ENCODE measurements at places on chromosomes 12 and 14.

- no peak for DNase-seq
Observed at GRCh38 chr12:76568888-76569551, 9.4 kb upstream of the OSBPL8 start.

GRCh38 chr12:96045566-96045965 lies 10.2 kb upstream of the LTA4H start:
- no peak for DNase-seq

DNA sequence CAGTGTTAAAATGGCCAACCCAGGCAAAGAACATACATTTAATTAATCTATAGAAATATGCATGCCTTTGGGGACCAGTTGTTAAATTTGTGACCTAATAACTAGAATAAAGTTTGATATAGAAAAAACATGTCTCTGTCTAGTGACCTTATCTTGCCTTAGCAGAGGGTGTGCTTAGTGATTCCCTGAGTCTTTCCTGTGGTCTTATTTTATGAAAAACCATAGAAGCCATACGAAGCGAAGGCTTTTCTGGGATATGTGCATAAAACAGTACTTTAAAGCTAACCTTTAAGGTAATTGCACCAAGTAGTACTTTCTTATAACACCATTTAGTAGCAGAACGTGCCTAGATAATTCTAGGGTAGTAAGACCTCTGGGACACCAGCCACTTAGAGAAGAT lies 379.4 kb downstream of the ZFP36L1 start:
- no peak for DNase-seq

- DNase-seq: no peak
Observed at GRCh38 chr14:101575581-101575980, 14.3 kb downstream of the DIO3 start.

- peak; percentile 20 for DNase-seq
Observed at GRCh38 chr14:61889914-61890351, 127.7 kb downstream of the SNAPC1 start.

- no peak for DNase-seq
Observed at GRCh38 chr12:49352351-49352750, 5.7 kb downstream of the DNAJC22 start.

DNA sequence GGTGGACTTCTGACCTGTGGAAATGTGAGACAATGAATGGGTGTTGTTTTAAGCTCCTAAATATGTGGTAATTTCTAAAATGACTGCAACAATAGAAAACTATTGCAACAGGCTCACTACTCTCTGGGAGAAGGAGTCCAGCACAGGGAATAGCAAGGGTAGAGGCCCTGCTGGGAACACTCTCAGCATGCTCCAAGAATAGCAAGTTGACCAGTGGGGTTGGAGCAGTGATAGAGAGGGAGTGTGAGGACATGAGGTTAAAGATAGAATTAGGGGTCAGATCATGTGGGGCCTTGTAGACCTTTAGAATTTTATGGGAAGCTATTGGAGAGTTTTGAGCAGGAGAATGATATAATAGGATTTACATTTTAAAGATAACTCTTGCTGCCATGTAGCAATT lies 346.7 kb upstream of the CCDC196 start:
- DNase-seq: no peak

GRCh38 chr12:110335481-110336045 lies 54.5 kb downstream of the ATP2A2 start:
- DNase-seq: no peak

- DNase-seq: no peak
Observed at GRCh38 chr12:108800591-108800990, 56.8 kb downstream of the SSH1 start.

DNA sequence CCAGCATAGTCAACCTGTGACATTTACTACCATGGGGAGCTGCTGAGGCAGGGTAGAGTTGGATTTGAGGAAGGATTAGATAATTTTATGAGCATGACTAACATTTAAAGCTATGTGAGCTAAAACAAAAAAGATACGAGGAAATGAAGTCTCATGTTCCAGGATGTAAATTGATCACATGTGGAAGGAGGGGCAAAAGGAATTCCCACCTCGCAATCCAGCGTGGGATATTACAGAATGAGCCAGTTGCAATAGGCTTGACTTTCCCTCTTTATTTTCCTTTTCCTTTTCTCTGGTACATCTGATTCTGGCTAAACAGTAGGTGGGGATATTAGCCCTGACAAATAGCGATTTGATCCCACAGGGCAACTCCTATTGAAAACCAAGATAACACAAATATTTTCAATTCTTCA lies 214.9 kb upstream of the HMGA2 start:
- no peak for DNase-seq

GRCh38 chr14:24806061-24806678 lies 172.2 kb upstream of the GZMB start:
- peak; percentile 15 for DNase-seq

GRCh38 chr14:90815822-90816662 lies at the start of gene TTC7B:
Gene TTC7B, minus strand, starts transcription at chr14:90816430. Its CDS starts 135 bp downstream, at chr14:90816295.
- peak; percentile 8 for DNase-seq

DNA sequence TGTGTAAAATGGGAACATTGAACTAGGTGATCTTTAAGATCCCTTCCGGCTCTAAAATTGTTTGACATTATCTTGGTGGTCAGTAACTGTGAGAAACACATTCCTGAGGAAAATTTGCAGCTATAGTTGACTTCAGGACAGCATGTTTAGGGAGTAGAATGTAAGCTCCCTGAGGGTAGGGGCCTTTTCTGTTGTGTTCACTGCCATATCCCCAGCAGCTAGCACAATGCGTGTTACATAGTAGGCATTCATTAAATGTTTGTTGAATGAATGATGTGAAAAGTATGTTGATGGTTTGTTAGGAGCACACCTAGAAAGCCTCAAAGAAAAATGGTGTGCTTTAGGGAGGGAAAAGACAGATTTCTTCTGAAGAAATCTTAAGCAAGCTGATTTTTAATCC lies 38.5 kb upstream of the KCNMB4 start:
- no peak for DNase-seq

- no peak for DNase-seq
Observed at GRCh38 chr14:96149131-96149530, 55.5 kb upstream of the BDKRB2 start.

DNA sequence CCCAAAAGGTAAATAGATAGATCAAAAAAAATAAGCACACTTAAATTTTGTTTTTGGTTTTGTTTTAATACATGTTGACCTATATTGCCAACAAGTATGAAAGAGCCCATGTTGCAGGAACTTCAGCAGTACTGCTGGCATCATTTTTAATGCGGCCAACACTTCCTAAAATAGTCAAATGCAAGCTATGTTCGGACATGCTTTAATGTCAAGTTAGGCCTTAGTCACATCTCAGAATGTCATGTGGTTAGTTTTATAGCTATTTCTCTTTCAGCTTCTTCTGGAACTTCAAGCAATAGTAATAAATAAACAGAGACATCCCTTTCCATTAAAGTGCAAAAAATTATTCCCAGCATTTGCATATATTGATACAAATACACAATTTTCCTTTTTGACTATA lies 153.4 kb downstream of the PIK3C2G start:
- no peak for DNase-seq

GRCh38 chr14:55074662-55075061 lies 23.2 kb downstream of the MAPK1IP1L start:
- DNase-seq: no peak

DNA sequence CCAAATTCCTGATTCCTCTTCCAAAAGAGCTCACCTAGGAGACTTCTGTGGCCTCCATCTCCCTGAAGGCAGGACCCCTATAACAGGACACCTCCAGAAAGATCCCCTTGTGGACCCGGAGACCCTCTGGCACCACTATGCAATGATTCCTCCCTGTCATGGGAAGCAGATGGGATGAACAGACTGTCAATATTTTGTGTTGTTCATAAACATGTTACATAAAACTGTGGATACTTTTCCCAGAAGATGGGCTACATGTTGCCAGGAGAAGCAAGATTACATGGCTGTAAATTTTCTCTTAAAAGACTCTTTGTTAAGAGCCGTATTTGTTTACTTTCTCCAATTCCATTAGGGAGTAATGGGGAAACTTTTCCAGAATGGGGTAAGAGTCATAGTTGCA lies 52.1 kb downstream of the TUNAR start:
- no peak for DNase-seq

- no peak for DNase-seq
Observed at GRCh38 chr14:52268279-52269061, 972 bp downstream of the PTGDR start.

DNA sequence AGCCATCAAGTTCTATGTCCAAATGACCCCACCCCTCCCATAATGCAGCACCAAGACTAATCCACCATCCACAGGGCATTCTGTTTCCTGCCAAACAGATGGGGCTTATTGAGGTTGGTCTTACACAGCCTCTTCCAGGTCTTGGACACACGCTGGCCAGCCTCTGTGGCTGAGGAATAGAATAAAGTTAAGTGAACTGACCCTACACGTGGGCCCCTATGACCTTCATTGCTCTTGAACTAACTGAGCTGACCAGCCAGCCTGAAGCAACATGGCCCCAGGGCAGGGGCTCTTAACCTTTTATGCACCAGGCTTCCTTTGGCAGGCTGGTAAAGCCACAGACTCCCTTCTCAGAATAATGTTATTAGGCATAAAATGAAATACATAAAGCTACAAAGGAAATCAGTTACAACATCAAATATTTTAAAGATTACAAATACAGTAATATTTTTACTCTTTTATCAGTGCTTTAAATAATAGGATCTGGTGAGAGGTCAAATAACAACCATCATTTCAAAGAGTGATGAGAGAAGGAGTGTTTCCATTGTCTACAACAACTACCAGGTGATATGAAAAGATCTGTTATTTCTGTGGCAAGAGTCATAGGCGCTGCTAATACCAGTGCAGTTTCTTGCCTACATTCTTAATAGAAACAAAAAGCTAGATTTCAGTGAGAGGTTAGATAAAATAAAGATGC lies 192.9 kb upstream of the NUDT4 start:
- DNase-seq: no peak

GRCh38 chr12:41122894-41123293 lies 65.2 kb upstream of the PDZRN4 start:
- no peak for DNase-seq

GRCh38 chr12:119372540-119372939 lies 38.0 kb downstream of the CCDC60 start:
- no peak for DNase-seq

GRCh38 chr14:53156238-53156637 lies 3.1 kb upstream of the DDHD1 start:
- no peak for DNase-seq

DNA sequence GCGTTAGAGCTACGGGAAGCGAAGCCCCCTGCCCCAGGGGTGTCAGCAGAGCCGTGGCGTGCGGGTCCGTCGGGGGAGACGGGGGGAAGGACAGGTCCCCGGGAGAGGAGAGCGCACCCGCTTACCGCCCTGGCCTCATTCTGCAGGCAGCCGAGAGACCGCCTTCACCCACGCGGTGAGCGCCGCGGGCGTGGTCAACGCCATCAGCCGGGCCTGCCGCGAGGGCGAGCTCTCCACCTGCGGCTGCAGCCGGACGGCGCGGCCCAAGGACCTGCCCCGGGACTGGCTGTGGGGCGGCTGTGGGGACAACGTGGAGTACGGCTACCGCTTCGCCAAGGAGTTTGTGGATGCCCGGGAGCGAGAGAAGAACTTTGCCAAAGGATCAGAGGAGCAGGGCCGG lies 10.5 kb downstream of the WNT5B start:
- no peak for DNase-seq

GRCh38 chr12:80868576-80868975 lies 69.2 kb downstream of the LIN7A start:
- DNase-seq: no peak

DNA sequence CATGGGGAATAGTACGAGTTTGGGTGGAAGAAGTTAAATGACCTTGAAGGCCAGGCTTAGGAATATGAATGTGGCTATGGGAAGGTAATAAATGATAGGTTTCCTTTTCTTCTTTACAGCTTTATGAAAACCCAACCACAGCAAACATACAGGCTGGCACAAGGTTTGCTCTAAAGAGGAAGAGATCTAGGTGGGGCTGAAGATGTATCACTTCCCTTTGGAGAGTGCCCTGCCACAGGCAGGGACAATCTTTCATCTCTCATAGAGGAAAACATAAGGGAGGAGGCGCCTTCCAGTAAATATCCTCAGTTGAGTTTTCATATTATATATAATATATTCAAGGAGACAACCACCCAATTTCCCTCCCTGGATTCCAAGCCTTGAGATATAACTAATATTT lies 72.9 kb upstream of the FRMD6 start:
- DNase-seq: no peak

DNA sequence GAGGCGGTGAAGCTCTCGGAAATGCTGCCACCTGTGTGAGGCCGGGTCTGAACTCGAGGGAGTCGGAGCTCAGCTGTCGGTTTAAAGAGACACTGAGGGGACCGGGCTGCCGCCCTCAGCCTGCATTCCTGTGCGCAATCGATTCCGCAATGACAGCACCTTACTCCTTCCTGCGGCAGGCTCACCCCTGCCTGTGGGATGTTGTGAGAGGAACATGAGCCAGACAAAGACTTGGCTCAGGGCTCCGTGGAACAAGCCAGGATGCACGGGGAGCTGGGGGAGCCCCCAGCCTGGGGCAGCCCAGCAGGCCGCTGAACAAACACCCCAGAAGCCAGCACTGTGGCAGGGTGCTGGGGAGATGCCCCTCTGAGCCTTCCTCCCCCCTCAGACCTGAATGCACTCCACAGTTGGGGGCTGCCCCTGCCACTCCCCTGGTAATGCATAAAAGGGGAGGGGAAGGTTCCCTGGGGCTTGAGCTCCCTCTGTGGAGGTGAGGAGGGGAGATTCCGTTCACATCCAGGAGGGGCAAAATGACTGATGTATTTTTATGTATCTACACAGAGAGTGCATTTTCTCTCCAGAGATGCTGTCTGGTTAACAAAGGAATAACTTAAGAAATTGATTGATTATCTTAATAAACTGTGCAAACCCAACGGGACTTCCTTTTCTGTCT lies 20.6 kb downstream of the RFLNA start:
- no peak for DNase-seq

DNA sequence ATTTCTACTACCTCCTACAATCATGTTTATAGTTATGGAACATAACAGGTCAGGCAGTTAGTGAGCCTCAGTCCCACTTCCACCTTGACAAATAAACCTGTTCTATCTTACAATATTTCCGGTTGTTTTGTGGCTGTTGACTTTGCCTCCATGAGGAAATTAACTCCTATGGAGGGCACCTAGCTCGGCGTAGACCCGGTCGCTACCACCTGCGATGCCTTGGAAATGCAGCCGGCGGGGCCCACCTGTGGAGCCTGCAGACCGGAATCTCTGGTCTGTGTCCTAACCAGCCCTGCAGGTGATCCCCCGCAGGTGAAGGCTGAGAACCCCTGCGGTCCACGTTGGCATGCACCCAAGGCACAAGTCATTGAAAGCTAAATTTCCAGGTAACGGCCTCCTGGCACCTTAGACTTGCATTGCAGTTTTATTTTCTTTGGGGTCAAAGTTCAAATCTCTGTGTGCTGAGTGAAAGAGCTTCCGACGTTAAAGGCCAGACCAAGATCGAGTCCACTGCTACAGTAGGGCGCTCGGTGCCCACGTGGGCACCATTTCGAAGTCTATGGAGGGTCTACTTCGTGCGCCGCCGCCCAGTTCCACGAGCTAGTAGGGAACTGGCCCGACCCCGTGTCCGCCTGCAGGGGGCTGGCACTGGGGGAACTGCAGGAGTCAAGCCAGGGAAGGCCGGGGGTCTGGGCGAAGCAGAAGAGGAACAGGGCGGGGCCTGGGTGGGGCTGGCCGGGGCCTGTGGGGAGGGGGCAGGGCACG lies 782 bp upstream of the PIWIL1 start:
- DNase-seq: no peak

GRCh38 chr12:110966081-110966760 lies 45.8 kb upstream of the MYL2 start:
- no peak for DNase-seq

Measured in stimulated activated CD4-positive, alpha-beta T cell treated with anti-CD3 and anti-CD28 coated beads, Interleukin-12 subunit alpha, Interleukin-12 subunit beta, amount 100 ng/mL, for 48 hours (primary cell).